ENCODE measurements at places on chromosomes 11 and 22.

DNA sequence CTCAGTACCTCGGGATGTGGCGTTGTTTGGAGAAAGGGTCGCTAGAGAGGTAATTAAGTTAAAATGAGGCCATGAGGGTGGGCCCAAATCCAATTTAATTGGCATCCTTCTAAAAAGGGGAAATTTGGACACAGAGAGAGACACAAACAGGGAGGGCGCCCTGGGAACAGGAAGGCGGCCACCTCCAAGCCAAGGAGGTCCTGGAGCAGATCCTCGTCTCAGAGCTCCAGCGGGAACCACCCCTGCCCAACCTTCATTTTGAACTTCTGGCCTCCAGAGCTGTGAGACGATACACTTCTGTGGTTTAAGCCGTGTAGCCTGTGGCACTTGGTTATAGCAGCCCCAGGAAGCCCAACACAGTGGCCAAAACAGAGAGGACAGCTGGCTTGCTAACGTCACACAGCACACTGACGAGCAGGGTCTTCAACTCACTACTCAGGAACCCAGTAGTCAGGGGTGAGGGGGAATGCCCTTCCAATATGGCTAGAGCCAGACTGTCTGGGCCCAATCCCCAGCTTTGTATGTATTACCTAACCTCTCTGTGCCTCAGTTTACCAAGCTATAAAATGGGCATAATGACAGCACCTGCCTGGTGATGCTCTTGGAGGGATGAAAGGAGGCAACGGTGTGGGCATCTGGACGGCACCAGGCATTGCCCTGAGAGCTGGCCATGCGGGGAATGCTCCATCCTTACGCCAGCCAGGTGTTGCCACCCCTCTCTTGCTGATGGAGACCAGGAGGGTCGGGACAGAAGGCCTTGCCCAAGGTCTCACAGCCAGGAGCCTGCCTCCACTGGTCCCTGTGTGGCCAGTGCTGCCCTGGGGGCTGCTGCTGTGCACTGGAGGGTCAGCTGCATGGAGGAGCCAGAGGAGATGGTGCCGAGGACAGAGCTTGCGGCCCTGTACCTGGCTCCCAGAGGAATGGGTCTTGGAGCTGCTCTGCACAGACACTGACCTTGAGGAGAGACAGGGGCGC is 53.3 kb upstream of the LINC01488 start:
- DNase-seq: no peak

DNA sequence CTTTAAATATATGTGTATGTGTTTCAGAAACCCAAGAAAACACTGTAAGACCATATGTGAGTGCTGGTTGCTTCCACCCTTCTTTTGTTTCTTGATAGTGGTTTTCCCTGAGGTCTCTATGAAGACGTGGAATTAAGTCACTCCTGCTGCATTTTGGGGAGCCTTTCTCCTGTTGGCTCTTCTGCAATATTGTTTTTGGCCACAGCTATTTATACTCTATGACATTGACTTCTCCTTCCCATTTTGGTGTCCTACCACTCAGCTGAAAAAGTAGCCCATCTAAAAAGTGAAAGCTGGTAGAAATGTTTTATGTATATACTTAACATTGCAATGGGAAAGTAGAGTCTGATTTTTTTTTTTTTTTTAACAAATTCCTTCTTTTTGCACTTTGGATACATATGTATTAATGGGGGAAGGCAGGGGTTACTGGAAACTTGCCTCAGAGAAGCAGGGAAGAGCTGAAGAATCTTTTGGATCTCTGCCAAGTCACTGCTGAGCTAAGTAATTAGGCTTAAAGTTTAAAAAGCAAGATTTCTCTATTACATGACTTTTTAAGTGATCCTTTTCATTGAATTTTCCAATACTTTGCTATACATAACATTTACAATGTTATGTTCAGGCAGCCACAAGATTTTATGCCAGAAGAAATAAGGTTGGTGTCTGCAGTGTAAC is 1.8 kb downstream of the TTC17 start:
- no peak for DNase-seq

DNA sequence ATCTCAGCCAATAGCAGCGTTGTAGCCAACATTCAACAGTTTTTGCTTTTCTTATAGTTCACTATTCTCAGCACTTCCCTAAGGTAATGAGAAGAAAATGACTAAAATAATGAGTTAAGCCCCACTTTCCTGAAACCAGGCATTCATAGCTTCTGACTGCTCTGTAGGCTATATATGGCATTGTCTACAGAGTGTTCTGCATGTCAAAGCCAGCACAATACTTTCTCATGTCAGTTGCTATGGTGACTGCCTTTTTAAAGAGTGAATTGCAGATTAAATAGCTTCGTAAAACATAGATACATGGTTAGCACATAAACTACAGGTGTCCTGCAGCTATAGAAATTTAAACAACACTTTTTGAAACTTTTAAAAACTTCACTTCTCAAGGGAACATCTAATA is 1256.1 kb upstream of the CNTN5 start:
- DNase-seq: no peak

DNA sequence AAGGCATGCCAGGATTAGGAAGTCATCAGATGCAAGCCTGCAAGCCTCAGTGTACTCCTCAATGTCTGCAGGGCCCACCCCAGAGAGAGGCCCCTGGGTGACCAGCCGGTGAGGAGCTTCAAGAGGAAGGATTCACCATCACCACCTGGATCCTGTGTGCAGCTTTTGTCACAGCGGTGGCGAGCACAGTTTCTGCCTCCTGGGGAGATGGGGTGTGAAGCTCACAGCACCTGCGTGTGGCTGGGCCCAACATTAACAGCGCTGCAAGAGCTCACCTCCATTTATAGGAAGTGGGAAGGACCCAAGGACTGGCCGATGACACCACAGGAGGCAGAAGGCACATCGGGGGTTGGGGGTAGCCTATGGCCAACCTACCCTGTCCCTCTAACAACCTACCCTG is 235.3 kb downstream of the CTTN start:
- no peak for DNase-seq

- DNase-seq: no peak
Observed at GRCh38 chr11:64876229-64876750, 2.1 kb downstream of the EHD1 start.

DNA sequence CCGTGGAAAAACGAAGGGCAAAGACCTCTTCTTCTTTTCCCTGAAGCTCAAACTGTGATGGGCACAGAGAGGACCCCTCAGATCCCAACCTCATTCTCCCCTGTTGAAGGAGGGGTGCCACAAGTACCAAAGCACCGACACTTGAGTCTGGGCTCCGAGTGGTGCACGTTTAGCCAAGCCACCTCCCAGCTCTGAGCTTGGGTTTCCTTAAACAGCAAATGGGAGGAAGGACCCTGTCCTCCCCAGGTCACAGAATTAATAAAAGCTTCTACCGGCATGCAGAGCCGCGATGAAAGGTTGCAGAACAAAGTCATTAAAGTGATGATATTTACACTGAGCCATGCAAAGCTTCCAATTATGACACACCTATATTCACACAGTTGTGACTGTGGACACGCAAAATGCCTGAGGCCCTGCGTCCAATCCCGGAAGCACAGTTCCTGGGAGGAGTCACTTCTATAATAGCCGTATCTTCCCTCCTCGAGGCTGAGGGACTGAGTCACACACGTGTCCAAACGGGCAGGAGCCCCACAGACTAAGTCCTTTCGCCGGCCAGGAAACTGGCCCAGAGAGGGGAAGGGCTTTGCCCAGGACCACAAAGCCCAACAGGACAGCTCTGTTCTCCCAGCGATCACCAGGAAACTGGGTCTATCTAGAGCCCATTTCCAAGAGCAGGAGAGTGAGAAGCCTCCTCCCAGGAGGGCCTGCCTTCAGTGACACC is 922 bp upstream of the CSNK1E start:
- no peak for DNase-seq

DNA sequence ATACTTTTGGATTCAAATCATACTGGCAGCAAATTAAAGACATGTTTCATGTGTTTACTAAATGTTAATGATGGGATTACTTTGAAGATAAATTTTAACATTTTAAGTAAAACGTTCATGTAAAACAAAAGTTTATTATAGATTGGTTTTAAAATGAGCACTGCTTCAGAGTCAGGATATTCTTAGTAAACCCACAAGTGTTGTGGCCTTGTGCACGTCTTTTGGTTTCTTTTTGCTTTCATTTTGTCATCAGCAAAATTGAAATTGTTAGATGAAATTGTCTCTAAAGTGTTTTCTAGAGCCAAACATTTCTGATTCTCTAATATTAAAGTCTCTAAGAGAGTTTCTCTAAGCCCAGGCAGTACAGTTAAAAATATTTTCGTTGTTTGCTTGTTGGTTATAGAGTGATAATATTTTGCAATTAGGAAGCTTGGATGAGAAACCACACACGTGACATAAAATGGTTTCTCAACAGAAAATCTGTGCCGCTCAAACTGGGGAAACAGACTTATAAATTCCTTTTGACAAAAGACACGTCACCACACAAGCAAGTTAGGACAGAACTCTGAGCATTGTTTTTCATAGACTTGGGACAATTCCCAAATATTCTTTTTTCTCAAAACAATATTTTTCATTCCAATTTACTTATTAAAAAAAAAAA is 164.4 kb downstream of the TEAD1 start:
- no peak for DNase-seq

DNA sequence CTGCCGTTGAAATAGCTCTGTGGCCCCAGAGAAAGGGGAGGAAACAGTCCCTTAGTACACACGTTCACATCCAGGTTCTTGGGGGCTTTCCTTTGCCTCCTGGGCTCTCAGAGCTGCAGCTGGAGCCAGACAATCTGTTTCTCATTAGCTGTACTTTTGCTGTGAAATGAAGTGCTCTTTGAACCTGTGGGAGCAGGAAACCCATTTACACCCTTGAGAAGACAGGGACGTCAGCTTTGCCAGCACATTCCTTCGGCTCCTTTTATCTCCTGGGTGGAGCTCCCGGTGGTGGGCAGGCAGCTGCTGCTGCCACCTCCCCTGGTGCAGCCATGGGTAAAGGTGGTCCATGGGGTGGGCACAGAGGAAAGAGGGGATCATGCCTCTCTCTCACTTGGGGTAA is 80.6 kb upstream of the TIMP3 start:
- no peak for DNase-seq

- DNase-seq: no peak
Observed at GRCh38 chr22:21866833-21867527, 465 bp downstream of the MAPK1 start.

GRCh38 chr11:41613326-41613725 is 153.9 kb upstream of the LRRC4C start:
- no peak for DNase-seq

DNA sequence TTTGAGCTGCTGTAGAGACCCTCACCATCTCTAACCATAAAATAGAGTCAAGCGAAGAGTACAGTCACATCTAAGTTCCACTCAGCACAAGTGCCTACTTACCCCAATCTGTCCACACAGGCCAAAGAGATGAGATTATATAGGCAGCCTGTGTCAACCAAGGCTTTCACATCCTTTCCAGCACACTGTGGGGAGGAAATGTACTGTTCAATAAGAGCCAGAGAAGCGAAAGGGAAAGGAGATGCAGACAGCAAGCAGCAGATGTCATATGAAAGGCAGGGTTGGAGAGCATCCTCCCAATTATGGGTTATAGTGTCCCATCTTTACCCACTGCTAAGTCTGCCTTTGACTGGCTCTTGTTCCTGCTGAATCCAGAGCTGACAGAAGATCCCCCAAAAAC is 16.4 kb downstream of the NRIP3 start:
- no peak for DNase-seq

- DNase-seq: no peak
Observed at GRCh38 chr11:3245071-3245470, 12.9 kb upstream of the MRGPRE start.

DNA sequence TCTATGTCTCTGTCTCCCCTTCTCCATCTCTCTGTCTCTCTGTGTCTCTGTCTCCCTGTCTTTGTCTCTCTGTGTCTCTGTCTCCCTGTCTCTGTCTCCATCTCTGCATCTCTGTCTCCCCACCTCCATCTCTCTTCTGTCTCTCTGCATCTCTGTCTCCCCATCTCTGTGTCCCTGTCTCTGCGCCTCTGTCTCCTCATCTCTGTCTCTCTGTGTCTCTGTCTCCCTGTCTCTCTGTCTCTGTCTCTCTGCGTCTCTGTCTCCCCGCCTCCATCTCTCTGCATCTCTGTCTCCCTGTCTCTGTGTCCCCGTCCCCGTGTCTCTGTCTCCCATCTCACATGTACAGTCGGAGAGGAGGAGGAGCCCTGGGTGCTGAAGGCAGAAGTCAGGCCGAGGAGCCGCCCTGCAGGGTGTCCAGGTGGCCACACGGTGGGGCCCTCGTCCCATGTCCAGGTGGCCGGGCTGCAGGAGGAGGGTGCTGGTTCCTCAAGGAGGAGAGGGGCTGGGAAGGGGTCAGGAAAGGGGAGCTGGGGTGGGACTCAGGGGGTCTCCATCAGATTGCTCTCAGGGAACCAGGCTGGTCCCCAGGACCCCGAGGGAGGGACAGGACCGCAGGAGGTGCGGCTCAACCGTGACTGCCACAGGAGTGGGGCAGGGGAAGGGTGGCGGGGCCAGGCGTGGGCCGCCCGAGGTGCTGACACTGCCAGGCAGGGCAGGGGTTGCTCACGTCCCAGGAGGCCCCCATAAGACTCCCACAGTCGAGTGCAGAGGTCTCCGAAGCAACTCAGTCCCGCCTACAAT is 25.6 kb upstream of the TH start:
- peak; percentile 4 for DNase-seq

GRCh38 chr11:110894224-110894623 is 182.0 kb upstream of the ARHGAP20 start:
- DNase-seq: no peak

GRCh38 chr11:61293867-61294716 is 1.0 kb downstream of the VWCE start:
- DNase-seq: no peak

DNA sequence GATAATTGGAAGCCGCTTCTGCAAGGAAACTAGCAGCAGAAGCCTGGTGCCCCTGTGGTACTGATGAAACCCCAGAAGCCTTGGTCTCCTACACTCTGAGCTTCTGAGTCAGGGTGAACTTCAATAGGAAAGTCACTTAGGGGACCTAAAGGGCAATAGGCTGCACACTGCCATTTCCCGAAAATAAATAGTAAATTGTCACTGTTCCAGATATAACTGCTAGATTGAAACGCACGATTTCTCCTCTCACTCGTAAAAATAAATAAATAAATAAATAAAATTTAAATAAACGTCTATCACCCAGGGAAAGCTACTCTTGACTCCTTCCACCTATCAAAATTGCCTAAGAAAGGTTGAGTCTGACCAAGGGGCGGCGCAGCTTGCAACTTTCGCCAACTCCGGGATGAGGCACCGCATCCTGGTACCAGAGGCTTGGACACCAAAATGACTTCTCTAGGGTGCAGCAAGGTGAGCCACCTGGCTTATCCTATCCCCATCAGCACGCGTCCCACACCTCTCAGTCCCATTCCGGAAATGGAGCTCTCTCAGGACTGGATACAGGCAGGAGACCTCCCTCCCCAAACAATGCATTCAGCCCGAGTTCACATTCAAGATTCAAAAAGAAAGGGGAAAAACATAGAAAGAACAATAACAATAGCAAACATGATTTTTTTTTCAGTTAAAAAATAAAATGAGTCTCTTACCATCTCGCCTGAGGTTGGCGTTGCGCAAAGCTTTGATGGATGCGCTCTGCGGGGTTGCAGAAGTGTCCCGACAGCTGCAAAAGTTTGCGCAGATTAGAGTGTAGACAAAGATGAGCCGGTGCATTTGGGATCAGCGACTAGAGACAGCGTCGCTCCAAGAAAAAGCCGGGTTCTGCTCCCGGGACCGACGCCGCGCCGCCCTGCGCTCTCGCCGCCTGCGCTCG is 583 bp downstream of the PDGFD start:
- no peak for DNase-seq

Data from AG09319 (cell line).